ENCODE measurements at places on chromosomes 13 and 19.
A peak's percentile ranks its signal among the peaks of the same experiment; 100 is the strongest.

- no peak for DNase-seq
Measured at GRCh38 chr13:25675060-25675459, 303.3 kb downstream of the ATP8A2 start.

DNA sequence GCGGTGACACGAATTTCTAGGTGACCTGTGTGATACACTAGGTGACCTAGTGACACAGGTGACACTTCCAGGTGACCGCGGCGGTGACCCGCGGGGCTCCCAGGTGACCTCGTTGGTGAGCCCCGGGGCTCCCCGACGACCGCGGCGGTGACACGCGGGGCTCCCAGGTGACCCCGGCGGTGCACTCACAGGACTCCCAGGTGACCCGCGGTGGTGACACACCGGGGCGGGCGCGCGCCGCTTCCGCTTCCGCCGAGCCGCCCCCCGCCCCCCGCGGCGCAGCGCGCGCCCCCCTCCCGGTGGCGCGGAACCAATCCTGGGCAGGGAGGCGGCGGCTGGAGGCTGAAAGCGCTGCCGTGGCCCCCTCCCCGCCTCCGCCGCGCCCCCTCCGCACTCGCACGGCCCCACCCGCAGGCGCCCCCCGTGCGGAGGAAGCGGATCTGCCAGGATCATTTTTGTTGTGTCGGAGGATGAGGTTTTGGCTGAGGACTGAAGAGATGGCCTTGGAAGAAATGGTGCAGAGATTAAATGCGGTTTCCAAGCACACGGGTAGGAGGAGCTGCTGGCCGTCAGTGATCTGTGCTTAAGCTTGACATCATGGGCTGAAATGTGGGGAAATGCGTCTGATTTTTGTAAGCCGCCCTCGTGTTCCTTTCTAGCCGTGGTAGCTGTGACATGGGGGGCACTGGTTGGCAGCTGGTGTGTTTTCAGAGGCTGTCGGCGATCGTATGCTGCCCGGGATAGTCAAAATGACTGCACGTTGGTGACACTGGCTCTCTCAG lies at the start of gene MCF2L:
TSS of gene MCF2L (plus strand) at position 305 of the 782 bp plus-strand sequence. CDS start at position 471, 166 bp downstream.
- peak; percentile 24 for DNase-seq

- DNase-seq: no peak
Measured at GRCh38 chr19:5881543-5882299, 11.4 kb upstream of the FUT5 start.

DNA sequence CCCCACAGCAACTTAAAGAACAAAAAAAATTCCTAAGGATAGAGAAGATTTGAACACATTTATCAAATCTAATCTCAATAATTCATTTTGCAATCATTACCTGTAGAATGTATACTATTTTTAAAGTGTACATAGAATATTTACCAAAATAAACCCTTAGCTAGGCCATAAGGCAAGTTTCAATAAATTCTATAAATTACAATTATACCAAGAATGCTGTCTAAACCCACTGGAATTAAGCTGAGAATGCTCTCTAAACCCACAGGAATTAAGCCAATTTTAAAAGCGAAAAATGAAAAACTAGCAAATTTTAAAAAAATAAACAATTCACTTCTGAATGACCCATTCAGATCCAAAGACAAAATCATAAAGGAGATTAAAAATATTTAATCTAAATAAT lies 540.4 kb upstream of the NBEA start:
- no peak for DNase-seq

DNA sequence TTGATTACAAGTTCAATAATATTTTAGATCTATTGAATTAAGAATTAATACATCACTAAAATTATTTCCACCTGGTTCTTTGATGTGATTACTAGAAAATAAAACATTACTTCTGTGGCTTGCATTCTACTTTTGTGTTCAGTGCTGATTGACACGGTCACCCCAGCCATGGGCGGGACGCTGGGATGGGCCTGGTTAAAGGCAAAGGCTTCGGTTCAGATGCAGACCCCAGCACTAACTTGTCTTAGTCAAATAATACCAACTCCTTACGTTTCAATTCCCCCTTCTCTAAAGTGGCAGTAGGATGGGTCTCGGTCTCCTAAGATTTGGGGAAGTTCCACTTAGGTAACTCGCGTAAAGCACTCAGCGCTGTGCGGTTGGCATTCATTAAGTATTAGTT lies 144.9 kb downstream of the URI1 start:
- no peak for DNase-seq

DNA sequence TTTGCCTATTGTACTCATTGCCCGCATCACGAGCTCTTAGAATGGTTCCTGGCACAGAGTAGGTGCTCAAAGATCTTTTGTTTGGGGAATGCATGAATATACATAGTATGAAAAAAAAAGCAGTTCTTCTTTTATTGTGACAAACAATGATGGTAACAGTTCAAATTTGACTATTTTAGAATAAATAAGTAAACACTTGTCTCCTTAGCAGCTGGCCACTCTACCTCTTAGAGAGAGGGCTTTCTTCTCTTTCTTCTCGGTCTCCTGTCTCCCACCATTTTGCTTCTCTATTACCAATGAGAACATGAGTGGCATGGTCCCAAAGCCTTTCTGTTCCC lies 639 bp upstream of the SLAIN1 start:
- no peak for DNase-seq

GRCh38 chr19:38361633-38362075 lies 12.7 kb upstream of the PSMD8 start:
- no peak for DNase-seq

DNA sequence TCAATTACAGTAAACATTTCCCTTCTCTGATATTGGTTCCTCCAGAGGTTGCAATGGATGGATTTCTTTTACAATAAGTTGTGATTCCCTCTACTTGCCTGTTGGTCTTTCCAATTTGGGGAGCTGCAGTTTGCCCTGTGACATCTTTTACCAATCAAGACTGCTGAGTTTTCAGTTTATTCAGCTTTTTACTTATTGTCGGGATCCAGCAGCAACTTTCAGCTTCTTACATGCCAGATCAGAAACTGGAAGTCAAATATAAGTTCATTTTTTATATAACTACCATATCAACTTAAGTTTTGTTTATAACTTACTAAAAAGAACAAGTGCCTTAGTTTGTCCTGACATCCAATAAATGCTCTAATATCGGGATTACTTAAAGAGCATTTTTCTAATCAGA lies 10.5 kb downstream of the OR10H3 start:
- no peak for DNase-seq

DNA sequence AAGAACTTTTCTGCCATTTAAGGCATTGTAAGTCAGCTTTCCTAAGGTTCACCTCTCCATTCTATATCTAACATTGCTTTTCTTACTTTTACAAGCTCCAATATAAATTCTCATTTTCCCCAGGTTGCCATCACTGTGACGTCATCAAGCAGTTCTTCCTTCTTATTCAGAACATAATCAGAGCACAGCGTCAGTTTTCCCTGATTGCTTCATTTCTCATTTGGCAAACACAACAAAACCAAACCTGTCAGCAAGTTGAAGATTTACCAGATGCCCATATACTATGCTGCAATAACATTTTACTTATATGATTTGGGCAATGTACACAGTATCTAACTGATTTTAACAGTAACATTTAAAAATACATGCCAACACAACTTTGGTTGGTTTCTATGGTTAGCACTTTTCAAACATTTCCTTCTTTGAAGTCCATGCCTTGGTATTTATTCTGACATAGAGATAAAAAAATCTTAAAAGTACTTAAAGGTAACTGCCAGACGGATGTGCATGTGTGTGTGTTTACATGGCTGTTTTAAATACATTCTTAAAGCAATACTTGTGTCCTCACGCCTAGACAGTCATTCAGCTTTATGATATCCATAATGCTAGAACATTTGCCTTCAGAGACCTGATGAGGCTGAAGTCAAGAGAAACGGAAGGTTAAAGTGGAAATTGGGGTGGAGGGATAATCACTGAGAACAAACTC lies 264.0 kb downstream of the KLF12 start:
- DNase-seq: no peak

DNA sequence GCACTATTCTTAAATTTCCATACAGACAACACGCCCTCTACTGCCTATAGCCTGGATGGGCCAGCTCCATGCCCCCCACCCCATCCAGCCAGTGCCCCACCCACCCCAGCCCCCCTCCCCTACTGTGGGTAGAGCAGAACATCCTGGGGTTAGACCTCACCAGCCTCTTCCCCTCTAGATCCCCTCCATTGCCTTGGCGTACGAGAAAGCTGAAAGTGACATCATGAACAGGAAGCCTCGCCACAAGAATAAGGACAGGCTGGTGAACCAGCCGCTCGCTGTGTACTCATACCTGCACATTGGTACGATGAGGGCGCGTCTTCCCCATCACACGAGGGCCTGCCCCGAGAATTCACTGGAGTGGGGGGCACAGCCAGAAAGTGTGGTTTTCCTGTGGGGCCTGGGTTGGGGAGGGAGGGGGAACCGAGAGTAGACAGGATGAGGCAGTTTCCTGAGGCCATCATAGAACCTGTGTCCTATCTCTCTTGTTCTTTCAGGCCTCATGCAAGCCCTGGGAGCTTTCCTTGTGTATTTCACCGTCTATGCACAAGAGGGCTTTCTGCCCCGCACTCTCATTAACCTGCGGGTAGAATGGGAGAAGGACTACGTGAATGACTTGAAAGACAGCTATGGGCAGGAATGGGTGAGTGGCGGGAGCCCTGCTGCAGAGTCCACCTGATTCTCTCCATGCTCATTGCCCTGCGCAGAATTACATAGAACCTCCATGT lies 29.1 kb downstream of the ATP12A start:
- DNase-seq: peak; percentile 11

DNA sequence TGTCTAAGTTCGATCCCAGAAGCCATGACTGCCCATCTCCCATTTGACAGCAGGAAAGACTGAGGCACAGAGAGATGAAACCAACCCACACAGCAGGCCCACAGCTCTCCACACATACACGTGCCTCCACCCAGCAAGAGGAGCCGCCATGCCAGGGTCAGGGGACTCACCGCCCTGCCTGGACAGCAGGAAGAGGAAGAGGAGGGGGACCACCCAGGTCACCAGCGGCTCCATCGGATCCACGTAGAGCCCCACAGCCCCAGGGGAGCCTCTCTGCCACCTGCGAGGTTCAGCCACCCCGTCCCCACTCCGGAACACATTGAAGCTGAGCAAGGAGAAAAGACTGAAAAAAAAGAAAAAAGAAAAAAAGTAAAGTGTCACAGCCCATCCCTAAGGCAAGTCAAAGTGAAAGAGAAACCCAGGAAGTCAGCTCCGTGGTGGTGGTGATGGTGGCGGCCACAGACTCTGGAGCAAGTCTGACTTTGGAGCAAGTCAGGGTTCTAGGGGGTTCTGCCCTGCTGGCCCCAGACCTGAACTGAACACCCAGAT lies at the start of gene IL12RB1:
TSS of gene IL12RB1 (minus strand) at position 345 of the 549 bp plus-strand sequence. CDS start at position 234, 111 bp downstream.
- no peak for DNase-seq

- DNase-seq: no peak
Measured at GRCh38 chr13:113734099-113734825, 24.8 kb upstream of the TMEM255B start.

GRCh38 chr13:35851356-35851755 lies 279.8 kb downstream of the DCLK1 start:
- no peak for DNase-seq

GRCh38 chr13:98514288-98514687 lies 62.6 kb downstream of the STK24 start:
- no peak for DNase-seq

- no peak for DNase-seq
Measured at GRCh38 chr19:17549085-17549740, 6.2 kb upstream of the COLGALT1 start.

DNA sequence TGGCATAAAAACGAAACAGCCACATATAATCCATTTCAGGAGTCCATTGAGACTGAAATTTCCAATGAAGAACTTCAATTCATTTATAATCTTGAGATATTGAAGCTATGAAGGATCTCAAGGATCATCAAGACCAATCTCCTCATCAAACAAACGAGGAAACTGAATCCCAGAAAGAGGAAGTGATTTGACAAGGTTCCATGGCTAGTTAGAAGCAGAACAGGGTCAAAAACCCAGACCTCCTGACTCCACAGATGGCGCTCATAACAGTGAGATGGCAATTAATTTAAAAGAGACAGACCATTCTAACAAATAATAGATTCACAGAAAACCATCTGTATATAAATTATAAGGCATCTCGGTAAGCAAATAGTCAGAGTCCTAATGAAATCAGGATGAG lies 229.7 kb downstream of the KCTD12 start:
- DNase-seq: no peak

GRCh38 chr19:49223472-49223871 lies 65.9 kb downstream of the TRPM4 start:
- no peak for DNase-seq

- no peak for DNase-seq
Measured at GRCh38 chr19:13882836-13883235, 5.9 kb downstream of the NANOS3 start.

- DNase-seq: no peak
Measured at GRCh38 chr13:20754009-20754408, 19.8 kb downstream of the EEF1AKMT1 start.

- no peak for DNase-seq
Measured at GRCh38 chr19:29804493-29804892, 7.3 kb upstream of the CCNE1 start.

GRCh38 chr13:76638882-76639281 lies 247.3 kb downstream of the KCTD12 start:
- no peak for DNase-seq

DNA sequence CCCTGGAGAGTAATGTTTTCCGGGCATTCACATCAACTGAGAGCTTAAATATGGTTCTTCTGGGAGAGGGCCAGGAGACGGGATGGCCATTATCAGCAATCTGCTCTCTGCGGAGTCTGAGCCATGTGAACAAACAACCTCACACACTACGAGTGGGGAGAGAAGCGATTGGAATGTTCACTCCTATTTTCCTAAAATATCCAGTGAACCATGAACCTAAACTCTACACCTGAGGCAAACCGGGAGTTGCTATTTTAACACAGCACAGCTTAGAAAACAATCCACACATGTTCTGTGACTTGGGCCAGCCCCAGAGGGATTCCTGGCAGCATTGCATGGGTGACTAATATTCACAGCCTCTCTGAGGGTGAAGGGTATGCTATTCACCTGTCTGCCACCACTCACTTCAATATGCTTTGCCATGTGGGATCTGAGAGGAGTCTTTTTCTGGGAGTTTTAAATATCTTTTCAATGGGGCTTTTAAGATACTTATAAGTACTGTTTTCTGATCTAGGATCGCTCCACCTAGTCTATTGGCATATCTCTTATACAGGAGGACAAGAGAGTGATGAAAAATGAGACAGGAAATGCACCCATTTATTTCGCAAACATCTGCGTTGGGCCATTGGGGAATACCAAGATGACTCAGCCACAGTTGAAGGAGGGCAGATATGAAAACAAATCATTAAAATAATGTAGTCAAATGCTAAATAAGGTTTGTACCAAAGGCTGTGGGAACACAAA lies 72.6 kb upstream of the SERP2 start:
- no peak for DNase-seq

- no peak for DNase-seq
Measured at GRCh38 chr19:52172347-52172746, 926 bp upstream of the ZNF836 start.
